ENCODE measurements at places on chromosomes 7 and 10.

- DNase-seq = no peak
These were observed 40.1 kb upstream of the HBP1 start for GRCh38 chr7:107128748-107129147.

- no peak for DNase-seq
These were observed 89.5 kb downstream of the ZNF467 start for GRCh38 chr7:149683898-149684297.

DNA sequence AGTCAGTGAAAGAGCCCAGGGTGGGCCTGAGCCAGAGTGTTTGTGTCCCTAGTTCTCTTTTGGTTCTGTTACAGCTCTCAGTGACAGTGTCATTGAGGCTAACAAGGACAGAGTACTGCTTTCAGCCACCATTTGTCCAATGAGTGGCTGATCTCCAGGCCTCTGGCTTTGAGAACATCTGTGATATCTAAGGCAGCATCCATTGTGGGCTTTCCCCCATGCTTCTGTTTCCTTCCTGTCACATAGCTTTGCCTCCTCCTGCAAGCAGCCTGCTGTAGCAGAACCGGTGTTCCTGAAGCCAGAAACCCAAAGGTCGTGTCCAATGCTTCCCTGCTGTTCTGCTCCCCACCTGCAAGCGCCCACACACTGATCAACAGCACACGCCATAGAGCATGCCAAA lies 68.4 kb downstream of the IKZF1 start:
- no peak for DNase-seq

- DNase-seq = no peak
These were observed 53.1 kb upstream of the PDCD4 start for GRCh38 chr10:110818311-110819256.

DNA sequence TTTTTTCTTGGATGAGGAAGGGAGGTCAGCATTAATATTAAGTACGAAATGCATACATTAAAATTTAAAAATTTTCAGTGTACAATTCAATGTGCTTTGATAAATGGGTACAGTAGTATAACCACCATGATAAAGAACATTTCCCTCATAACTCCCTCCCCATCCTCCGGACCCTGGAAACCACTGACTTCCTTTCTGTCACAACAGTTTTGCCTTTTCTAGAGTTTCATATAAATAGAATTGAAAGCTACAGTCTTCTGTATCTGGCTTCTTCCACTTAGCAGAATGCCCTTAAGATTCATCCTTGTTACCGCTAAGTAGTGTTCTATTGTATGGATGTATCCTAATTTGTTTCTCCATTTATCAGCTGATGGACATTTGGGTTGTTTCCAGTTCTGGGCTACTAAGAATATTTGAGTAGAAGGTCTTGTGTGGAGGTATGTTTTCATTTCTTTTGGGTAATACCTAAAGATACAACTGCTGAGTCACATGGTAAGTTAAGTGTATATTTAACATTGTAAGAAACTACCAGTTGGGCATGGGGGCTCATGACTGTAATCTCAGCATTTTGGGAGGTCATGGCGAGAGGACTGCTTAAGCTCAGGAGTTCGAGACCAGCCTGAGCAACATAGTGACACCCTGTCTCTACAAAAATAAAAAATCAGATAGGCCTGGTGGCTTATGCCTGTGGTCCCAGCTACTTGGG lies 30.8 kb downstream of the ABI1 start:
- no peak for DNase-seq

DNA sequence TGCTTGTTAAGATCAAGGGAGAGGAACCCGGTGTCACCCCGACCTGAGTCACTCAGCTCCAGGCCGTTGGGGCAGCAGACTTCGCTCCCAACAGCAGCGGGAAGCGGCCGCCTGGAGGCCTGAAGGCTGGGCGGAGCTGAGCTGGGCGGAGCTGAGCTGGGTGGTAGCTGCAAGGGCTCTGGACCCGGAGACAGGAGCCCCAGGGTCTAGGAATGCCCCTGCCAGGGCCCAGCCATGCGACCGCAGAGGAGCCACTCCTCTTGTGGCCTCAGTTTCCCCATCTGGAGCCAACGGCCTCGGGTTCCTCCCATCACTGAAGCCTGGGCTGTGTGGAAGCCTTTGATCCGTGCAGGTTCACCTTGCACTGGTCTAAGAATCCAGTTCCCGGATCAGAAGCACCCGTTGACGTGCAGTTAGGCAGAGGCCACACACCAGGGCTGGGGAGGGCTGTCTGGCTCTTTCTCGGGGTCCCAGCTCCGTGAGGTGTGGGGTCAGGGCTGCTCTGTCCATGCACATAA lies 21.9 kb upstream of the DPYSL4 start:
- no peak for DNase-seq

GRCh38 chr7:139960157-139960556 lies 102.6 kb downstream of the PARP12 start:
- DNase-seq = no peak

- DNase-seq = no peak
These were observed 77.5 kb upstream of the KCNMA1 start for GRCh38 chr10:77715088-77715487.

GRCh38 chr10:47099474-47099873 lies 188.2 kb downstream of the PTPN20 start:
- no peak for DNase-seq

GRCh38 chr7:99674995-99675742 lies 4.6 kb downstream of the CYP3A5 start:
- DNase-seq = no peak

- DNase-seq = no peak
These were observed 169.4 kb downstream of the LRMDA start for GRCh38 chr10:75600833-75601232.

DNA sequence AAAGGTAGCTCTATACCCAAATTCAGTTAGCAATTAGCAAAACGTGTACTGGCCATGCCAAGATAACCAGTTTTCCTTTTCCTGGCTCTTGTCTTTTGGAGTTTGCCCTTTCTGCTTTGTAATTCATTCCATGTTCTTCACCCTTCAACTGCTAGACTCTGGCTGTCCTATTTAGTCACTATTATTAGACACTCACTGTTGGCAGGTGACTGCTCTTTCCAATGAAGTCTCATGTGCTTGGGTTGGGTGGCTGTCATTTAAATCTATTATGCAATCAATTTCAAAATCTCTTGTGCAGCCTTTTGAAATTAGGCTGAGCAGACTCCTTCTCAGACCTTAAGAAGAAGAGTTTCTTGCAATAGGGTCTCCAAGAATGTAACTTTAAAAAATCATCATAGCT lies 266.5 kb downstream of the GPR158 start:
- no peak for DNase-seq

DNA sequence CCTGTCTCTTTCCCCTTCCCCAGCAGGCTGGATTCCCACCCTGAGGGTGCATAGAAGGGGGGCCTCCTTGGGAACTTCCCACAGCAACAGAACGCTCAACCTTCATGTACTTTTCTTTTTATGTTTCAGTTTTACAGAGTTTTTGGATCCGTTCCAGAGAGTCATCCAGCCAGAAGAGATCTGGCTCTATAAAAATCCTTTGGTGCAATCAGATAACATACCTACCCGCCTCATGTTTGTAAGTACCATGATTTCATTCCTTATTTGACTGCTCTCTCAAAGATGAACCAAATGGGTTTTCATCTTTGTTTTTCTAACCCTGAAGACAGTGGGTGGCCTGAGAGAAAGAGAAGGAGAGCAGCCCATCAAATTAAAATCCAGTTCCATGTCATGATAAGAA lies 46.7 kb downstream of the PLPP4 start:
- DNase-seq = no peak

GRCh38 chr7:117793521-117793920 lies 79.7 kb downstream of the CTTNBP2 start:
- no peak for DNase-seq

GRCh38 chr7:75795831-75796285 lies 17.7 kb downstream of the CCL24 start:
- no peak for DNase-seq

- DNase-seq = no peak
These were observed 127.0 kb upstream of the FZD1 start for GRCh38 chr7:91137153-91137787.

DNA sequence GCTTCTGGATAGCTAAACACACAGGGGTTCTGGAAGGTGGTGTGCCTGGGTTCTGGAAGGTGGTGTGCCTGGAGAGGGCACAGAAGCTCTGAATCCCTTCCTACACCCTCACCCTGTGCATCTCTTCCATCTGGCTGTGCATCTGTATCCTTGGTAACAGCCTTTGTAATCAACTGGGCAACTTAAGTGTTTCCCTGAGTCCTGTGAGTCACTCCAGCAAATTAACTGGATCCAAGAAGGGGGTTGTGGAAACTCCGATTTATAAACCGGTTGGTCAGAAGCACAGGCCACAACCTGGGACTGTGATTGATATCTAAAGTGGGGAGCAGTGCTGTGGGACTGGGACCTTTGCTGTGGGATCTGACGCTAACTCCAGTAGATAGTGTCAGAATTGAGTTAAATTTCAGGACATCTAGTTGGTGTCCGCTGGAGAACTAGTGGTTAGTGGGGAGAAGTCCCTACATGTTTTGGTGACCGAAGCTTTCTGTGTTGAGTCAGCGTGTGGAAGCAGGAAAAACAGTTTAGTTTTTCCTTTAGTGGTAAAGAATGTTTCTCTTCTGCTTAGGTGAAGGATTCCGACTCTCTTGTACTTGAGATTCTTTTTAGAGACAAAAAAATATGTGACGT lies 228.1 kb downstream of the BMPER start:
- no peak for DNase-seq

DNA sequence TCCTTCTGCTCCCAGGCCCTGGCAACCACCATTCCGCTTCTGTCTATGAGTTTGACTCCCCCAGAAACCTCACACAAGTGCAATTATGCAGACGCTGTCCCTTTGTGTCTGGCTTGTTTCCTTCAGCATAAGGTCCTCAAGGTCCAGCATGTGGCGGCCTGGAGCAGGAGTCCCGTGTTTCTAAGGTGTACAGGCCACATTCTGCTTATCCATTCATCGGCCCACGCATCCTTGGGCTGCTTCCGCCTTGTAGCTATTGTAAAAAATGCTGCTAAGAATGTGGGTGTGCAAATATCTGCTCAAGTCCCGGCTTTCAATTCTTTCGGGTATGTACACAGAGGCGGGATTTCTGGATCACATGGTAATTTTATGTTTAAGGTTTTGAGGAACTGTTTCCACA lies 38.2 kb downstream of the ESYT2 start:
- DNase-seq = no peak

GRCh38 chr10:46547541-46548497 lies 8.6 kb downstream of the GPRIN2 start:
- DNase-seq = peak; percentile 1

DNA sequence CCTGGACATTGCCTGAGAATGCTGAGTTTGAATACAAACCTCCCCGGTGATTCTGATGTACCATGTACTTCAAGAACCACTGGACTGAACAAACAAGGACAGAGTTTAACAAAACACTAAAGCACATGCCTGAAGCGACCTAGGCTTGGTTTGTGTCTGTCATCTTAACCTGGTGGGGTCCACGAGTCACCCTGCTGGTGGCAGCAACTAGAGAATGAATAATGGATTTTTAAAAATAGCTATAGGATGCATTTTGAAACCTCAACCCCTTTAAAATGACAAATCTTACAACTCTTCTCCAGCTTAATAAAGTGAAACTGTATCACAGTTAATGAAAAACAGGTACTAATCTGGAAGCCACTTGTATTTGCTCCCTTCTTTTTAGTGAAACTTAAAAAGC lies 25.2 kb downstream of the CDHR3 start:
- DNase-seq = no peak

DNA sequence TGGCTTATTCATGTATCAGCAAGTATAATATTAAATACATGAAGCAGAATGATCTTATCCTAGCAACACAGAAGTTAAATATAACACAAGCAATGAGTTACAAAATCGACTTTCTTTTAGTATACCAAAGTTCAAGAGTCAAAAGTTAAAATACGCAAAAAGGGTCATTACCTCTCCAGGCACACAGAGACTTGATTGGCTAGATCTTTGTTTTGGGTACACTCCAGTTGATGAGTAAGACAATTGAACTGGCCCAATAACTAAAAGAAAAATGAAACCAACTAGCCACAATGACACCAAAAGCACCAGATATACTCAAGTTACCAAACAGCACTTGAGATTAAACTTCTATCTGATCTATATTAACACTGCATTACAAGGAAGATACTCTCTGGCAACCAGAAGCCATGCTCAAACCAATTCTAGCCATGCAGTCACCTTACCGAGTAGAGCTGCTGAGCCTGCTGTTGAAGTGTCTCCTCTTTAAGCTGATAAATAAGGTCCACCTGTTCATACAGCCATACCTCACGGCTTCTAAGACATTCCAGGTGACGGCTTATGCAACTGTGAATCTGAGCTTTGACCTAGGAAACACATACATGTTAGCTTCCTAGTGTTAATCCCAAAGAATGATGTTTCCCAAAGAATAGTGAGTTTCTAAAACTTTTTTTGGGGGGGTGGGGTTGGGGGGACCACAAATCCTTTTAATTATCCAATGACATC lies 15.6 kb downstream of the NCOA4 start:
- no peak for DNase-seq

DNA sequence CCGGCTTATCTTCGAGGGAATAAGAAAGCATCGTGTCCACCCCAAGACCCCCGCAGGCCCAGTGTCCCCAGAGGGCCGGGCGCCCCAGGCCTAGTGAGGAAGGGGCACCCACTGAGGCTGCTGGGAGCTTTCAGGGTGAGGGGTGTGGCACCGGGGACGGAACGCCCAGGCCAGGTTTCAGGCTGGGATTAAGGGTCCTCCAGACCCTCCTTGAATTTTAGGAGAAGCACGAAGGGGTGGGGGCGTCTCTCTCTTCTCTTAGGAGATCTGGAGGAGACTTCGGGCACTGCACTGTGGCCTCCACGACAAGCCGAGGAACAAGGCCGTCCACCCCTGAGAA lies 96.8 kb downstream of the PDGFA start:
- no peak for DNase-seq

- no peak for DNase-seq
These were observed 3.3 kb upstream of the MEST start for GRCh38 chr7:130488392-130489139.

All from stimulated activated CD4-positive, alpha-beta T cell treated with anti-CD3 and anti-CD28 coated beads, Interleukin-15, amount 100 ng/mL, for 1 hour (primary cell).